ENCODE measurements at places on chromosomes 12 and 14.

GRCh38 chr12:4420138-4420670 lies 25.4 kb downstream of the FGF6 start:
- DNase-seq = no peak

DNA sequence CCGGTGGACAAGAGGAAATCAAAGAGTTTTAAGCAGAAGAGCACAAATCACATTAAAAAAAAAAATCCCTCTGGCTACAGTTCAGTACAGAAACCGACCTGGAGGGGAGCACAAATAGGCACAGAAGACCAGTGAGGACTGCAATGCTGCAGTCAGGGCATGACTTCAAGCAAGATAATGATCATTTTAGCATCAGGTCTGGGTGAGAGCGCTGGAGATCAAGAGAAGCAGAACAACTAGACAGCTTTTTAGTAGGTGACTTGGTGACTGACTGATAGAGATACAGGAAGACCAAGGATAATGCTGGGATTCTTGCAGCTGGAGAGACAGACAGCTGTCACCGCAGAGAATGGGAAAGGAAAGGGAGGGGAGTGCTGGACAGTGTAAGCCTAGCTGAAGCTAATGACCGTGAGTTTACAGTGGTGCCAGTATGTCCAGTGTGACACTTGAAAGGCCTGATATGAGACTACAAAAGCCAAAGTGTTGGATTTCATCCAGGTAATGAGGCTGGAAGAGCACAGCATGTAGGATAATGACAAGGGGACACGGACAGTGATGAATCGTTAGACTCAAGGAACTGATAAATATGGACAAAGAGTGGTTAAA lies 5.6 kb downstream of the NFYB start:
- no peak for DNase-seq

GRCh38 chr14:99724196-99724891 lies 40.2 kb downstream of the CYP46A1 start:
- no peak for DNase-seq

DNA sequence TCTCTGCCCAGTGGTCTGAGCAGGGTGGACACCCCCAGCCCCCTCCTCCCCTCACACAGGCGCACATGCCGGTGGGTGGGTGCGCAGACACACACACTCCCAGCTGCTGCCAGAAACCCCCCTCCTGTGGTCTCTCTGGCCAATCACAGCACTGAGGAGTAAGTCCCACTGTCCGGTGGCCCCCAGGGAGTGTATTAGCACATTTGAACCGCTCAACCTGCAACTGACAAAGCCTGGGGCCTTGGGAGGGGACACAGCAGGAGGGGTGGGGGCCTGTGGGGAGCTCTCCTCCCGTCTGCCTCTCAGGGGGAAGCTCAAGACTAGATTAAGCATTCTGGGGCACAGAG lies 11.7 kb downstream of the FIGNL2 start:
- no peak for DNase-seq

- DNase-seq = peak; percentile 90
Observed at GRCh38 chr12:29710104-29710503, 73.6 kb downstream of the TMTC1 start.

Measured in SHP77 treated with DMSO at 0.1 percent for 48 hours (cell line).